Right forelimb (tissue), 1 donor: ENCODE measurements at places on chromosomes 2 and 18.

DNA sequence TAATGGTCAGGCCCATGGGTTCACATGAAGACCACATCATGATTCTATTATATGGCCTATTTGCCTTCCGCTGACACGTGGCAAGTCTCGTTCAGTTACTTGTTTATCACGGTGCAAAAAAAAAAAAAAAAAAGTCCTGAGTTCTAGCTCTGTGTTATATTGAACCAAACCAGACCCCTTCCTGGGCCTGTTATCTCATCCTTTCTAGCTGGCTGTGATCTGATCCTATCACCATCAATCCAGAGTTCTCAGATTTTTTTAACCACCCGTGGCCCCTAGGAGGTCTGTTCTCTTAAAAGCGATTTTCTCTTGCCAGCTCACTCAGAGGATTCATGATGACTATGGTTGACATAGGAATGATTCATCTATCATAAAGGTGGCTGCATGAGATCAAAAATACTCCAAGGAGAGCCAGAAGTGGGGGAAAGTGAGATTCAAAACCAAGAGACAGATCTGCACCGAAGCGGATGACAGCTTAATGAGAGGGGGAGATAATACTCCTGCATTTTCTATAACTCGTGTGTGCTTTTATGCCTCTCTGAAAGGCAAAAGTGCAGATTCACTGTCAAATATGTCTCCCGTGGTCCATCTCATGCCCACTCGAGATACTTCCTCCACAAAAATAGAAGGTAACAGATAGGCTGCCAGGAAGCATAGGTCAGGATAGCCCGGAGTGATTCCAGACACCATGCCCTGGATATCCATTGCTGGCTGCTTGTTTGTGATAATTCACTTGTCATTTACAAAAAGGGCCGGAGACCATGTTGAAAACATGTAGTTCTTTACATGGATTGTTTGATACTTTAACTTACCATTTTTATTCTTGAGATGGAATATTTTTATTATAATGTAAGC is 505.7 kb upstream of the KLHL29 start:
- no peak for DNase-seq

DNA sequence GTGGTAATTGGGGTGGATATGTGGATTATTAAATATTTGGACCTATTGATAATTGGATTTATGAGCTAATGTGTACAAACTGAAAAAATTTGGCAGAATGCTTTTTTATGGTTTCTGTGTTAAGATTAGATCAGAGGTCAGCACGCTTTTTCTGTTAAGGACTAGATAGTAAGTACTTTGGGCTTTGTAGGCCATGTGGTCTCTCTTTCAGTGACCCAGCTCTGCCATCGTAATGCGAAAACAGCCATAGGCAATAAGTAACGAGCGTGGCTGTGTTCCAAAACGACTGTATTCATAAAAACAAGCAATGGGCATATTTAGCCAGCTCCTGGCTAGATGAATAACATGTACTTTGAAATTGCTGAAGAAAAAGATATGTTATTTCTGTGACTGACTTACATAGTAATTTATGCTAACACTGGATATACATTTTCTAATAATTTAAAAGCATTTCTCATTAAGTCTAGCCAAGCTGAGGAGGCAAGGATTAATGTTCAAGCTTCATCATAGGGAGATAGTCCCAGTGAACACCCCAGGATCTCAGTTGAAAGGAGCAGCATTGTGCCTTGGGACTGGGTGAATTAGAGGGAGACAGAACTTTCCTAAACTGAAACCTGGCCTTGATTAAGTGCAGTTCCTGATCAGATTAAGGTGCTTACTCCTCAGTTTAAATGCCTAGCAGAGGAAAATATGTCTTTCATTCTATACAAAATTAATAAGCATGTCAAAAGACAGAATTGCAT is 20.0 kb downstream of the CCDC138 start:
- DNase-seq = no peak

- DNase-seq = no peak
Measured at GRCh38 chr2:80255918-80256781, 48.4 kb downstream of the LRRTM1 start.

DNA sequence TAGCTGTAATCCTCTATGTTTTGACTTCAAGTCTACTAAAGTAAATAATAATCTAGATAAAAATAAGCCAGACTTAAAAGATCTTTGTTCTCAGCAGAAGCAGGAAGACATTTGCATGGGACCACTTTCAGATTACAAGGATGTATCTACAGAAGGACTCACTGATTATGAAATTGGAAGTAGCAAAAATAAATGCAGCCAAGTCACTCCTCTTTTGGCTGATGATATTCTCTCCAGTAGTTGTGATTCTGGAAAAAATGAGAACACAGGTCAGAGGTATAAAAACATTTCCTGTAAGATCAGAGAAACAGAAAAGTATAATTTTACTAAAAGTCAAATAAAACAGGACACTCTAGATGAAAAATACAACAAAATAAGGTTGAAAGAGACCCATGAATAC is 338.4 kb downstream of the ZNF804A start:
- DNase-seq = no peak

GRCh38 chr2:119160361-119160990 is 1.9 kb upstream of the C1QL2 start:
- no peak for DNase-seq

GRCh38 chr2:46134531-46135227 is 162.5 kb upstream of the EPAS1 start:
- no peak for DNase-seq

GRCh38 chr2:3173031-3173430 is 204.6 kb downstream of the EIPR1 start:
- no peak for DNase-seq

- no peak for DNase-seq
Measured at GRCh38 chr2:26011990-26012856, 21.7 kb upstream of the RAB10 start.

DNA sequence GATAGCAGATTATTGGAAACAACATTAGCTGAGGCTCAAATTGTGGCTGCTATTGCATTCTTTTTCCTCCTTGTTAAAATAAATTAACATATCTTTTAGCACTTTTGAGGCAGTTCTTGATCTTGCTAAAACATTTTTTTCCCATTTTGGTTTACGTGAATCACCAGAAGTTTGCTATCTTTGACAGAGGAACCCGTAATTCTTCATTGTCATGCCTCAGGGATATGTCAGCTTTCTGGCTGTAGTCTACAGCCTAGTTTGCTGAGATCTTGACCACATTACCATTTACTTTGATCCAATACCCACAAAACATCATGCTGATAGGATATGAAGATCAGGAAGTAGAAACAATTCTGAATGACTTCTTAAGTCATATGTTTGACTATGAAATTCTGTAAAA is 25.1 kb upstream of the FANCL start:
- no peak for DNase-seq

- no peak for DNase-seq
Measured at GRCh38 chr2:165624470-165624800, 154.9 kb downstream of the CSRNP3 start.

DNA sequence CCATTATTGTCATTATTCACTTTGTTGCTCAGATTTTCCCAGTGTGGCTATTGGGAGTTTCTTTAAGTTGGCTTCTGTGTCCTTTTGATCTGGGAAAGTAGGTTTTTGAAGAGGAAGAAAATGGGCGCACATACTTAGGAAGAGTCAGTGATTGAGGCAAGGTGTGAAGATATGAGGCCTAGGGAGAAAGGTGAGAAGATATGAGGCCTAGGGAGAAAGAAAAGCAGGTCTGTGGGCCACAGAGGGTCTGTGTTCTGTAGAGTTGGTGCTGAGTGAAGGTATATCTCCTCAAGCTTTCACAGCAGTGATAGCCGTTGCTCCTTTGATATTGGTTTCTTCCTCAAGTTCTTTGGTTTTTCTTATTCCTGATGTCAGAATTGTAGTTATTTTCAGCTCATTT is 126.2 kb downstream of the AGPS start:
- DNase-seq = no peak

DNA sequence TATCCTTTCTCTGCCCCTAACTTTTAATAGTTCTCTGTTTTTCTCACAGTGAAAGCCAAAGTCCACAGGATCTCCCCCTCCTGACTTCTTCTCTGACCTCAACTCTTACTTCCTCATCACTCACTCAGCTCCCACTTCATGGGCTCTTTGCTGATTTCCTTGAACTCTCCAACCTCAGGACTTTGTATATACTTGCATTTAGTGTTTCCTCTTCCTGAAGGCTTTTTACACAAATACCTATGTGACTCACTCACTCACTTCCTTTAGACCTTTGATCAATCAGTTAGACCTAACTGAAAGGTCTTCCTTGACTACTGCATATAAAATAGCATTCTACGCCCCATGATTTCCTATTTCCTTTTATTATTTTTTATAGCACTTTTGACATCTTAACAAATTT is 233.1 kb upstream of the MEX3C start:
- DNase-seq = no peak

- DNase-seq = no peak
Measured at GRCh38 chr2:66448136-66448991, 13.4 kb downstream of the MEIS1 start.

DNA sequence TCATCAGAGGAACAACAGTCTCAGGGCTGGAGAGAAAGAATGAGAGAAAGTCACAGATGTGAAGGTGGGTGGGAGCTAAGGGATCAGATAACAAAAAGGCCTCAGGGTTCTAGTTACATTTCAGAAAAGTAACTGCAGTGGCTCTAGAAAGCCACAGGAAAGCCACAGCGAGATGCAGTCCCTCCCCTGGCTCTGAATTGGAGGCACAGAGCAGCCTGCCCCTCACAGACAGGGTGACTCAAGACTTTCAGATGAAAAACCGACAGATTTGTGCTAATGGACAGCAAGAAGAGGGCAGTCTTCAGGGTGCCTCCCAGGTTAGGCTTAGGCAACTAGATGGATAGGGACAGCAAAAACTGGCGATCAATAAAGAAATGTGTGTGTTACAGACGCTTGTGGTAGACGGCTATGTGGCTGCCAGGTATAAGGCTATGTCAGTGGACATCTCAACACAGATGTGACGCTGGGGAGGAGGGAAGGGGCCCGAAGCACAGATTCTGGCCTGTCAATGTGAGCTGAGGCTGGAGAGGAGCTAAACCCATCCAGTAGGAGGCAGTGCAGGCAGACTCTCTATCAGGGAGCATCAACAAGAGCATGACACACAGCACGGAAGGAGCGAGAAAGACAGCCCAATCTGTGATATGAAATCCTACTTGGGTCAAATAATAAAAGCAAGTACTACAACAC is 26.2 kb downstream of the UNC50 start:
- DNase-seq = no peak
